Frontal cortex (tissue), 4 donors: ENCODE measurements at places on chromosomes 5 and 9.

GRCh38 chr9:34987160-34987901 lies 2.2 kb upstream of the DNAJB5 start:
- no peak for DNase-seq

GRCh38 chr5:6772886-6773285 lies 59.7 kb downstream of the TENT4A start:
- DNase-seq = no peak

DNA sequence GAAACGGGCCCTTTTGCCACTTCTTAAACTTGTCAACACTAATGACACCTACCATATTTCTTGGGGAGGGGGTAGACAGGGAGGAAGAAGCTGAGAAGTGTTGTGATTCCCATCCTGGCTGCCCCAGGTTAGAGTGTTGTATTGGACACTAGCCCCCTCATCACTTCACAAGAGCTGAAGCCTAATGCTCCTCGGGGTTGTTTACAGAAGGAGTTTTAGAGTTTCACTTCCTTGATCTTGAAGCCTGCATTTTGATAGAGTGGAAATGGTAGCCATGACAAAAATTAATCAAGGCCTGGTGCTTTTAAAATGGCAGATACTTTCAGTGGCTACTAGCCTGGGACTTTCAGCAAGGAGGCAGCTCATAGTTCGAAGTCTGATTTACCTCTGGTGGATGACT lies 11.0 kb upstream of the FAM120AOS start:
- no peak for DNase-seq

DNA sequence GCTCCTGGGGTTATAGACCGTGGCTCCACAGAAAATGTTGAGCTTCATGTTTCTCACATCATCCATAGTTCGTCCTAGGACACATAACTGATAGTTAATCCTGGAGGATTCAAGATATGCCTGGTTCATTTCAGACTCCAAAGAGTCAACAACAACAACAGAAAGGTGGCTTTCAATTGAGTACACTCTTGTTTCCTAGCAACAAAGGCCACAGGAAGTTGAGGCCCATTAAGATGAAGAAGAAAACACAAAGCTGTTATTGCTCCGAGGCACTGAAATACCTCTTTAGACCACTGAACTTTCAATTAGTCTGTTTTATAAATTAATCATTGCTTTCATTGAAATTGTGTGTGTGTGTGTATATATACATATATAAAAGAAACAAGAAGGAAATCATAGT lies 154.5 kb downstream of the YIPF5 start:
- no peak for DNase-seq

DNA sequence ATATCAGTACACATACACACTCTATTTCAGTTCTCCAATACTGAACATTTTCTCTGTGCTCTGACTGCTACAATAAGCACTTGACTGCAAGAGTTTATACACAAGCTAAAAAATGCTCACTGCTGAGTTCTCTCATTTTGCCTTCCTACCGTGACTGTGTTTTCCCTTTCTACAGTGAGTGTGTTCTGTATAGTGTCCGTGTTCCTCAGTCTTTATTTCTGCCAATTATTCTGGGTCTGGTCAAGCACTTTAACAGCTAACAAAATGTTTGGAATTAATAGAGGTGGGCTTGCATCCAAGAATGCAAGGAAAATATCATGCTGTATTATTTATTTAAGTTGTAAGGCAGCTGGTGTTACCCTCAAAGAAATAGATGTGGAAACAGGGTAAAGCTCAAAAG lies 217.0 kb upstream of the NREP start:
- no peak for DNase-seq
